ENCODE measurements at places on chromosomes 5 and 9.

GRCh38 chr9:110947491-110948044 is 90.7 kb downstream of the LPAR1 start:
- no peak for DNase-seq

DNA sequence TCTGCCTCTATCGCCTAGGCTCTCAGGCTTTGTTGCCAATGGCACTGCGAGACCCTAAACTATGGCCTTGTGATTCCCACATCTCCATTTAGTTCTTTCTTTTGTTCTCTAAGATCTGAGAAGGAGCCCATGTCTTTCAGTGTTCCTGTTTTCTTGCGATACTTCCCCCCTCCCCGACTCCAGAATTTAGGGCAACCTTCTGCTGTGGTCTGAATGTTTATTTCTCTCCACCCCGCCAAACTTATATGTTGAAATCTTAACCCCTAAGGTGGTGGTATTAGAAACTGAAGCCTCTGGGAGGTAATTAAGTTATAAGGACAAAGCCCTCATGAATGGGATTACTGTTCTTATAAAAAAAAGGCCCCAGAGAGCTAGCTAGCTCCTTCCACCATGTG is 6.4 kb downstream of the TMC1 start:
- DNase-seq = no peak

- no peak for DNase-seq
These were observed 225.2 kb upstream of the TRPC7 start for GRCh38 chr5:136590581-136590980.

DNA sequence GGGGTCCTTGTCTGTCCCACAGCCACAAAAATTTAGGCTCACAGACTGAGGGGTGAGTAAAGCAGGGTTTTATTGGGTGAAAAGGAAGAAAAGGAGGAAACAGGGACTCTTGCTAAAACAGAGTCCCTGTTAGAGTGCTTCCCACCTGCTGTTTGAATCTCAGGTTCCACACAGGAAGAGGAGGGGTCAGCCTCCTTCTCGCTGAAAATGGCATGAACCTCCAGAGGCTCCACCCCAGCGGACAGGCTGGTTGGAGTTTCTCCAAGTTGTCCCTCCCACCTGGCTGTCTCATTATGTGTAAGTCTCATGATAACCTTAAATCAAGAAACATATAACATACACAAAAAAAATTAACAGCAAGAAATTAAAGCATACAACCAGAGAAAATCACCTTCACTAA is 28.3 kb upstream of the UHRF2 start:
- DNase-seq = no peak

- no peak for DNase-seq
These were observed 75.1 kb downstream of the AMBP start for GRCh38 chr9:114002986-114003350.

- no peak for DNase-seq
These were observed 9.9 kb downstream of the DIRAS2 start for GRCh38 chr9:90632647-90633207.

DNA sequence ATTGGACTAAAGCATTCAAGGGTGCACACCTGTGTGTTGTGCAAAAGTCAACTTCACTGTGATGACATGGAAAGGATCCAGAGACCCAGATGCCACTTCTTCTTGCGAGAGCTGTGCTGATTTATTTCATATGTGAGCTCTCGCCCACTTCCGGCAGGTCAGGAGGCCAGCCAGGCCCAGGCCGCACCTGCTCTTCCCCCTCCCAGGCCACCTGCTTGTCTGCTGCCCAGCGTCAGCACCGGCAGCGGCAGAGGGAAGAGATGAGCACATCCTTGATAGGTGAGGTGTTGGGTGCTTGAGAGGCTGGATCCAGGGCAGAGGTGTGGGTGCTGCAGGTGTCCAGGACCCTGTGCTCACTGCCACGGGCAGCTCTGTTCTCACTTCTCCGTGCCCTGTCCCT is 242.9 kb downstream of the FANCC start:
- DNase-seq = no peak

DNA sequence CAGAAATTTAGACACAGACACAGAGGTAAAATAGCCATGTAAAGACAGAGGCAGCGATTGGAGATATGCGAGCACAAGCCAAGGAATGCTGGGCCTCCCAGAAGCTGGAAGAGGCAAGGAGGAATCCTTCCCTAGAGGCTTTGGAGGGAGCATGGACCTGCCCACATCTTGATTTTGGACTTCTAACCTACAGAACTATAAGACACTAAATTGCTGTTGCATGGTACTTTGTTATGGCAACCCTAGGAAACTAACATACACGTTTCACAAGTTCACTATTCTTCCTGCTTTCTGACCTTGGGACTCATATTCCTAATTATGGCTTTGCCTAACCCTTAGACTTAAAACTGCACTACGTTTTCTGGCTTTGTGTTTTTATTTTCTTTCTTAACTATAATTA is 4.6 kb upstream of the LURAP1L start:
- no peak for DNase-seq

- no peak for DNase-seq
These were observed 38.0 kb upstream of the OSMR start for GRCh38 chr5:38807570-38808483.

DNA sequence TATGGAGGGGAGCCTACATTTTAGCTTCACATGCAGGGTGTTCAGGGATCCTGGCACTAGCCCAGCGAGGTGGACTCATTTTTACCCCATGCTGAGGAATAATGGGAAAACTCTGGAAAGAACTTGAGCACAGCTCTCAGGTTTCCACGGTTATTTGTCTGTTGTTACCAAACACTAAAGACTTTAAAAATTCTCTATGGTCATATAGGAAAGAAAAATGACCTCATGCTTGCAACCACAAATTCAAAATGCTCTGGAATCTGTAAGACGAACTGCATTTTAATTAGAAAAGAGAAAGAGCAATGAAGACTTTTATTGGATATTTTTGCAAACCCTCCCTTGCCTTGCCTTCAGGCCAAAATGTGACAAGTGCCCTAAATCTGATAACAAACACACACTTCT is 606.9 kb downstream of the EBF1 start:
- peak; percentile 56 for DNase-seq

GRCh38 chr5:27312291-27312893 is 274.0 kb upstream of the CDH9 start:
- no peak for DNase-seq

DNA sequence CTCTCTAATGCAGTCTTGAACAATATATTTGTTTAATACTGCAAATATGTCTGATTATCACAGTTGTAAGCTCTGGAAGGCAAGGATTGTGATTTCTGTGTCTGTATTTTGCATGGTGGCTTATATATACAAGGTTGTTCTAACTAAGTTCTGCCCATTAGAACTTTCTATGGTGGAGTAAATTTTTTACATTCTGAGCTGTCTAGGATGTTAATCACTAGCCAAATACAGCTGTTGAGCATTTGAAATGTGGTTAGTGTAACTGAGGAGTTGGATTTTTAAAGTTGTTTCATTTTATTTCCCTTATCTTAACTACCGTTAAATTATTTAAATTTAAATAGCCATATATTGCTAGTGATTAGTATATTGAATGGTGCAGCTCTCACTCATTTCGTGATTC is 64.3 kb upstream of the DMRTA1 start:
- no peak for DNase-seq

GRCh38 chr9:107938801-107939386 is 449.3 kb upstream of the KLF4 start:
- DNase-seq = no peak
